ENCODE measurements at places on chromosomes 16 and 17.
A peak's percentile ranks its signal among the peaks of the same experiment; 100 is the strongest.

- peak; percentile 19 for DNase-seq
Observed at GRCh38 chr17:51860954-51861561, 297.5 kb downstream of the CA10 start.

- DNase-seq: no peak
Observed at GRCh38 chr16:53515811-53516210, 12.8 kb upstream of the AKTIP start.

DNA sequence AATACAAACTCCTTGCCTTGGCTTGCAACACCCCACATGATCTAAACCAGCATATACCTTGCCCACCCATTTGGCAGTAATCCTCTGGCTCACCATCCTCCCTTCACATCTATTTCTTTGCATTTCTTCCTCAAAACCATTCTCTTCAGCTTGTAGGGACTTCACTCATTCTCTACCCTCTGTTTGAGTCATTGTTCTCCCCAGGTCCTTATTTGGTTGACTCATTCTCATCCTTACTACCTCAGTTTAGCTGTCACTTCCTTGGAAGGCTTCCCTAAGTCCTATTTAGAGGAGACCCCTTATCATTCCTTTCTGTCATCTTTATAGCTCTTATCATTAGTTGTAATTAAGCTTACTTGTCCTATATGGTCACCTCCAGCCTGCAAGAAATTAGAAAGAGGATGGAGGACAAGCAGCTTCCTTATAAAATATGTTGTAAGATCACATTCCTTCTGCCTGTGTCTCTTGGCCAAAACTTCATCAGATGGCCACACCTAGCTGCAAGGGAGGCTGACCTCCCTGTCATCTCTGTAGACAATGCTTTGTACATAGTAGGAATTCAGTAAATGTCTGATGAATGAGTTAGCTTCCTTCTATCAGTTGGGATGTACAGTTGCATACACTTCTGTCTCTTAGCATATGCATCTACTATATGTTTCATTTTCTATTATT is 1.7 kb downstream of the TTC19 start:
- no peak for DNase-seq

DNA sequence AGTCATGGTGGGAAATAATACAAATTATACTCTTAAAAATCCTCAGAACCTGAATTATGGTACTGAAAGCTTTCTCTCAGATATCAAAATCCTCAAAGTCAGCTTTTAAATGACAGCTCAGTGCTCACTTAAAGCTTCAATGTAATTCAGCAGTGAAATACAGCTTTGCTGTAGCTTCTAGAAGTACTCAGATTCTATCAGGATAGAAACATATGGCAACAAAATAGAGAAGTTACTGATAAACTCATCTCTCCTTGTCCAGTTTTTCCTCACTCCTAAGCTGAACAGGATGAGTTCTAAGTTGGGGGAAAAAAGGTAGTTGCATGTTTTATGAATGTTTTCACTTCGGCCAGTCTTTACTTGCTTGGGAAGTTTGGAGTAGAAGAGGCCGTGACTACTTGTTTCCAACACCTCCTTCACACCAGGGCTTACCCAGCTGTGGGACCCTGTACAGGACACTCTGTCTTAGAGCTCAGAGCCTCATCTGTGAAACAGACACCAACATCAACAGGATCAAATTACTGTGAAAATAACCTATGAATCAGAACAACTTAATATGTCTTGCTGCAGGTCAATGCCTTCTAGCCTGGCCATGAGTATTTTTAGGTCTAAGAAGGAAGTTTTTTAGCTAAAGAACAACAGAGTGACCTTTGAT is 30.2 kb downstream of the OGFOD1 start:
- DNase-seq: no peak

GRCh38 chr17:56326001-56326359 is 172.7 kb downstream of the ANKFN1 start:
- no peak for DNase-seq

- peak; percentile 95 for DNase-seq
Observed at GRCh38 chr17:41786227-41787020, at the start of gene JUP. Gene JUP, minus strand, starts transcription at chr17:41786711. Its CDS starts 14,857 bp downstream, at chr17:41771854.

DNA sequence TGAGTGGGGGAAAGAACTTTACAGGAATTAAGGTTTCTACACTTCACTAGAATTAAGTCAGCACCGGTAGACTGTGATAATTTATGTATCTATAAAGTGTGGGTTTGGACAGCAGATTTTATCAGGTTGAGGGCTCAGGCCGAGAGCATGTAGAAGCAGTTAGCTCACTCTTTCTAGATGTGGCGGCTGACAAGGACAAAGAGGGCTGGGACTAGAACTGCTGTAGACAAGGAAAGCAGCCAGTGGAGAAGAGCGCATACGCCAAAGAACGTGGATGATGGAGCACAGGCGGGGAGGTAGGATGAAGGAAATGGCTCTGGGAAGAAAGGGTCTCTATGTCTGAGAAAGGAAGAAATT is 504 bp upstream of the GOSR1 start:
- DNase-seq: no peak

DNA sequence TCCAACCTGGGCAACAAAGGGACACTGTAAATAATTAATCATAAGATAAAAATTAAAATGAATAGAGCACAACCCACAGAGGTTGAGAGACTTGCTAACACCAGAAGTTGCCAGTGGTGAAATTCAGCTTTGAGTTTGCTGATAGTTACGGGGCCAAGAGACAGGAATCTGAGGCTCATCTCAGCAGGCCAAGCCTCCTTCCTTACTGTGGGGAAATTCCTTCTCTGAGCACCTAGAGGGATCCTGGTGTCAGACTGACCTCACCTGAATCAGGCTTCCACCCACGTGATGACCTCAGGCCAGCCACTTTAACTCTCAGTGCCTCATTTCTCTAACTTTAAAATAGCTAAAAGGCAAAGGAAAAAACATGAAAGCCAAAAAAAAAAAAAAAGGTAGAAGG is 4.7 kb downstream of the ABAT start:
- no peak for DNase-seq

DNA sequence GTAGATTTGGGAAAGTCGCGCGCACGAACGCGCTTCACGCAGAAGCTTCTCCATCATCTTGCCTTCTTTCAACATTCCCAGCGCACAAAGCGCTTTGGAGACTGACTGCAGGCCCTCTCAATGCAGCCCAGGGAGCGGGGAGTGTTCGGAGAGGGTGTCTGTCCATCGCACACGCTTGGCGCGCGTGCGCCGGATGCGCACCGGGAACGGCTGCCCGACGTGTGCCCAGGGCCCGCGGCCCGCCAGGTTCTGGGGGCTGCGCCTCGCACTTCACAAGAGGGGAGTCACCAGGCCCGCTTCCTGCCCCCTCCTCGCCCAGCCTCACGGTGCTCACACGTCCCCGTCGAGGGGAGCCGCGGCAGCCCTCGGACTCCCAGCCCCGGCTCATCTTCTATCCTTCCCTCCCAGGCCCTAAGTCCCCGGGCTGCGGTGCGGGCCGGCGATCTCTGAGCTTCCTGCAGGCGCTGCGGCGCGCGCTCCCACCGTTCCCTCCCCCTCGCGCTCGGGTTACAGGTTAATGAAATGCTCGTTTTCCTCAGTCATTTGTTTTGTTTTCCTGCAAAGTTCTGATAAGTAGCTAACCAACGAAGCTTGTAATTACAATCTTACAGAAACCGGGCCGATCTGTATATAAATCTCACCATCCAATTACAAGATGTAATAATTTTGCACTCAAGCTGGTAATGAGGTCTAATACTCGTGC is 2.8 kb upstream of the IRX3 start:
- no peak for DNase-seq

DNA sequence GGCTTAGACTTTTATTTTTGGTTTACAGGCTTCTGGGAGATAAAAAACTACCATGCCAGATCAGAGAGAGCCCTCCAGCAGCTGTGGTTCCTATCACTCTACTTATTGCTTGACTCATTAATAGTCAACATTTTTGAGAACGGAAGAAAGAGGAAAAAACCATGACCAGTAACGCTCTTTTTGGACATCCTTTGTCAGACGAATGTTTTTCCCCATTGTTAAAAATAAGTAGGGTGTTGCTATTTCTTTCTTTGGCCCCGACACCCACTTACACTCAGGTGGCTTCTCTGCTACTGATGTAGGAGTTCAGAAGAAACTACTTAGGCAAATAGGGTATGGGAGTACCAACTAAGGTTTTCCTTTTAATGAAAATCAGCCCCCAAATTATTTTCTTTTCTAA is 27.5 kb downstream of the TVP23A start:
- peak; percentile 74 for DNase-seq

DNA sequence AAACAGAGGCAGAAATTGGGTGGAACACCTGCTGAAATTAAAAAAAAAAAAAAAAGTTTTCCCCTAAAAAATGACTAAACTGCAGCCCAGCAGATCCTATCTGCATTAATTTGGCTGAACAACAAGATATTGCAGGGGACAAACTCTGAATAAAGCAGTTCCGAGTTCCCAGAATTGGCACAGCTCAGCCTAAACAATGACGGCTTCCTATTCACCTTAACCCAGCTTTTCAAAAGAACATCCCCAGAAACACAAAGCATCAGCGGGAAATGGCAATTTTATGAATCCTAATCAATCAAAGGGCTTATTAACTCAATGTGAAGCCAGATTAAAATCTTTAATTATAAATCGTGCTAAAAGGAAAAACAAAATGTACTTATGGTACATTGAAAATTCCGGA is 497.8 kb upstream of the ZFHX3 start:
- DNase-seq: no peak

DNA sequence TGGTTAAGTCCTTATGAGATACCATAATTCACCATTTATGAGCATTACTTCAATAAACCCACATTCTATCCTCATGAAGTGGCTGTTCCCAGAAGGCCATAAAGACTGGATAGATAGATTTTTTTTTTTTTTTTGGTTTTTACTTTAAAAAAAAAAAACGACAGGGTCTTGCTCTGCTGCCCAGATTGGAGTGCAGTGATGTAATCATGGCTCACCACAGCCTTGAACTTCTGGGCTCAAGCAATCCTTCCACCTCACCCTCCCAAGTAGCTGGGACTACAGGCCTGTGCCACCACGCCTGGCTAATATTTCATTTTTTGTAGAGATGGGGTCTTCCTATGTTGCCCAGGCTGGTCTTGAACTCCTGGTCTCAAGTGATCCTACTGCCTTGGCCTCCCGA is 102.3 kb downstream of the XYLT1 start:
- no peak for DNase-seq

DNA sequence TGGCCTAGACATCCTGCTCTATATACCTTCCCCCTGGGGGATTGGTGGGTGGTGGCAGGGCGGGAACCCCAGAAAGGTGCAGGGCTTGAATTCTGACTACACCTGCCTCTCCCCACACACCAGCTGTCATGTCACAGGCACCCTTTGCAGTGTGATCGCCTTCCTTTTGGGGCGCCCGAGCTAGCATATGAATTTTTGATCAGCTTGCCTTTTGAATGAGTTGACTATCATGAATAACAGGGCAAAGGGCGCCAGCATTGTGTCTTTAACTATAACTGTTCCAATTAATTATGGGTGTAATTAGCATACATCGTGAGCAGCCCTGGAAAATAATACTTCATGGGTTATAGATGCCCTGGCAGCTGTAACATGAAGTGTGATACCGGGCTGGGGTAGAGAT is 72.7 kb downstream of the CYLD start:
- no peak for DNase-seq

DNA sequence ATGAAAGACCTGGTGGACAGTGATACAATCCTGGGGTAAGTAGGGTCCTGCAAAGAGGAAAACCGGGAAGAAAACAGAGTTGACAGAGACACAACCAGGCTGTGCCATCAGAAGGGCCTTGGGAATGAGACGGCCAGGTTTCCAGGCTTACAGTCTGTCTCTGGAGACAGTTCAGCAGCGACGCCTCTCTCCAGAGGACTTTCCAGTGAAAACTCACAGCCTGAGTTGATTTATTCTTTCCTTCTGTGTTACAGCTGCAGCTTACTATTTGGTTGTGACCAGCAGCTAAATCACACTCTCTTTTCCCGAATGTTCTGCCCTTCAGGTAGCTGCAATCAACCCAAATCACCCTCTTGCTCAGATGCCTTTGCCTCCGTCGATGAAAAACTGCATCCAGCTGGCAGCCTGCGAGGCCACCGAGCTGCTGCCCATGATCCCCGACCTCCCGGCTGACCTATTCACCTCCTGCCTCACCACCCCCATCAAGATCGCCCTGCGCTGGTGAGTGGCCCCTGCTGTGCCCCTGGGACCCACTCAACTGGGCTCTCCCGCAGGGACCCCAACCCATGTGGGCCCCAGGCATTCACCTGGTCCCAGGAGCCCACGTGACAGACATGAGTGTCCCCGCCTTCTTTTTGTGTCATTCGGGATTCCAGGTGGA is 209.2 kb downstream of the RPTOR start:
- no peak for DNase-seq

GRCh38 chr16:87288753-87289362 is 28.3 kb downstream of the C16orf95 start:
- DNase-seq: no peak

DNA sequence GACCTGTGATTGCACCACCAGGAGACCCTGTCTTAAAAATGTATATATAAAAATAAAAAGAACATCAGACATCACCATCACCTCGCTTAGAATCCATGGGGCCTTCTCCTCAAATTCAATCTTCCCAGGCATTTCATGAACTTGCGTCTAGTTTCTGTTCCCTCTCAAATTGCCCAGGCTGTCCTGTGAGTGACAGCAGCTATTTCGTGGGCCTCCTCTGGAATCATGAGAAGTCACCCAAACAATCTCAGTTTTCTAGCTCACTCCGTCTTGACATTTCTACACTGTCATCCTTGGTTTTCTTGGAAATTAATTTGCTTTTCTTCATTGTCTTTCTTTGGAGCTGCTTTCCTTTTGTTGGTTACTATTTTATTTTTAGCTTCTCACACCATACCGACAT is 7.3 kb downstream of the SLC52A1 start:
- DNase-seq: no peak

DNA sequence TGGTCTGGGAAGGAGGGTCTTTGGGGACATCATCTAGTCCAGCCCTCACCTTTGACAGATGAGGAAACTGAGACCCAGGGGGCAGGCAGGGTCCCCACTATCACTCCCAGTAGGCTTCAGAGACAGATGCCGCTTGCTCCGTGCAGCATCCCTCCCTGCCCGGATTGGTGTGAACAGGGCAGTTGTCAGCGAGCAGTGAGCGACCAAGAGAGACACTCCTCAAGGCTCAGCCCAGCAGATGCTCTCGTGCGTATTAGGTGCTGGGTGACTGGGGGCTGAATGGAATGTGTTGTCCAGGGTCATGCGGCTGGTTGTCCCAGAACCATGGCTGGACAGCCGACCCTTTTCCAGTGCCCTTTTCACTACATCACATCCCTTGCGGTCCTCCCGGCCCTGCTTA is 49.0 kb downstream of the MPRIP start:
- DNase-seq: no peak

GRCh38 chr16:30982548-30983288 is 2.3 kb upstream of the HSD3B7 start:
- DNase-seq: no peak

GRCh38 chr16:58324792-58325191 is 30.0 kb upstream of the PRSS54 start:
- DNase-seq: no peak

DNA sequence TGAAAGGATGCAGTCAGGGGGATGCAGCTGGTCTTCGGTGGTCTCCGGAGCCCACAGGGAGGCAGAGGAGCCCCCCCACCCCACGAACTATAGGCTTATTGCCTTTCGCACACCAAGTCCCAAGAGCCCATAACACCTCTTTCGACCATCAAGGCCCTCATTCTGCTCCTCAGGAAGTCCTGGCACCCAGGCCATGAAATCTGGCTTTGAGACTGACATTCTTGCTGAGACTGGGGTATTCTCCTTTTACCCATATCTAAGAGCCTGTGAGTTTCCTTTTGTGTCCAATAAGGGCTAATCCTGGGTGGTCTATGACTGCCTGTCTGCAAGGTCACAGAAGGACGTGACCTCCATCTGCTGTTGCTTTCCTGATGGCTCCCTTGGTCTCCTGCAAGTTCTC is 6.4 kb upstream of the ARL4D start:
- DNase-seq: no peak
